Activated CD4-positive, alpha-beta T cell treated with anti-CD3 and anti-CD28 coated beads, Interleukin-10, Interleukin-2, amounts not matched to agents 100 ng/mL and 50 ng/mL, durations not matched to agents 16 hours and 8 hours (primary cell): ENCODE measurements at places on chromosomes 2 and 18.

GRCh38 chr18:43846299-43846698 lies 569.0 kb upstream of the SYT4 start:
- DNase-seq, result no peak

GRCh38 chr18:5582076-5582475 lies 38.3 kb upstream of the EPB41L3 start:
- DNase-seq, result no peak

DNA sequence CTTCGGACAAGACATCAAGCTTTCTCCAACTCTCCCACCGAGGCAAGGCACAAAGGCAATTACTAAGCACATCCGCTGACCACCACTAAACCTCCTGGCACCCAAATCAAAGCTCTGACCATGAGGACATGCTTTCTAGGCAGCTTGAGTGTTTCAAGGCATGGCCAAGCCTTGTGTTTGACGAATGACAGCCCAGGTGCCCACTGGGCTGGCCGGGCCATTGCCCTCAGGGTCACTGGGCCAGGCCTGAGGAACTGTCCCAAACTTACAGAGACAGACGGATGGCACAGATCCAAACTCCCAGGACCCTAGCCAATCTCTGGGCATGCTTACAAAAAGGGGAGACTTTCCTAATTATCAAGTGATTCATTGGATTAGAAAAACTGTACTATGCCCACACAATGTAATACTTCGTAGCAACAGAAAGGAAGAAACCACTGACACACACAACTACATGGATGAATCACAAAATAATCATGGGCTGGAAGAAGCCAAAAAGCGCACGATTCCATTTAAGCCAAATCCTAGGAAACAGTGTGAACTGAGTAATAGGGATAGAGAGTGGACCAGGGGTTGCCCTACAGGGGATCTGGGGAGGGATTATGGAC lies 20.2 kb downstream of the CRACDL start:
- no peak for DNase-seq

- DNase-seq, result no peak
Measured at GRCh38 chr18:75828379-75828778, 400.9 kb upstream of the SMIM21 start.

DNA sequence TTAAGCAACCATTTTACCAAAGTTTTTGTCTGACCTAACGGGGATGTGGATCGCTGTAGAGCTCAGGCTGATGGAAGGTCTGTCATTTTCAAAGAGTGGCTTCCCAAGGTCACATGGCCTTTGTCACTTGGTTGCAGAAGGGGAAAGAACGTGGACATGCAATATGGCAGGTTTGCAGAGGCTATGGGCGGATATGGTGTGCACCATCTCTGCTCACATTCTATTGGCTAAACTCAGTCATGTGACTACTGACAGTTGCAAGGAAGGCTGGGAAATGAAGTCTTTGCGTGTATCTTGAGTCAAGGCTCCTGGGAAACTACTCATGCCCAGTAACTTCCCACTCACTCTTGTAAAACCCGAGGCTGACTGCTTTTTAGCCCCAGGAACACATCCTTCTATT lies 96.8 kb downstream of the ST6GAL2 start:
- peak; percentile 13 for DNase-seq

- DNase-seq, result no peak
Measured at GRCh38 chr2:233829193-233830110, 24.9 kb downstream of the HJURP start.

DNA sequence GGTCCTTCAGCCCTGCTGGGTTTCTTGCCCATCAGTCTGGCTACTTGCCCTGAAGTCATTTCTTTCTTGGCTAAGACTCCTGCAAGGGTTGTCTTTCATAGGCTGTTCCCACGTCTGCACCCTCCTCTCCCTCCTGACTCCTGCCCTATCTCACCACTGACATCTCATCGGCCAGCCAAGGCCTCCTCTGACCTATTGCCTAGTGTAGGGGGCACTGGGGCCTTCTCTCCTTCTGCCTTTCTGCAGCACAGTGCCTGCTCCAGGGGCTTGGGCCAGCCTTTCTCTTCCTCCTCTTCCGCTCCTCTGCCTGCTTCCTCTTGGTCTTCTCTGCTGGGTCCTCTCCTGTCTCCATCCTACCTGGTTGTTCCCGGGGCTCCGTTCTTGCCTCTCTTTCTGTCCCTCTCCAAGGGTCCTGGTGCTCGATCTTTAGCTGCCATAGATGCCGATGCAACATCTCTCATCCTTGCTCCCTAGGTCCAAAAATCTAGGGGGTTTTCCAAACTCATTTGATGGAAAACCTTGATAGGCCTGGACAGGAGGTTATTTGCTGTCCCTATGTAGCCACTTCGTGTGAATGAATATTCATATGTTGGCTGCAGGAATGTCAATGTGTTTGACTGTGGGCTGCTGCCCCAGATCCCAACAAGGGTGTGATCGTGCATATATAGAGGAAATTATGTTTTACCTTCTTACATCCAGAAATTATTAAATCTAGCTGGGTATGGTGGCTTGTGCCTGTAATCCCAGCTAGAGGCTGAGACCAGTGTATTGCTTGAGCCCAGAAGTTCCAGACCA lies 9.7 kb upstream of the NT5DC4 start:
- DNase-seq, result no peak

GRCh38 chr2:119592436-119592835 lies 48.2 kb downstream of the CFAP221 start:
- no peak for DNase-seq

DNA sequence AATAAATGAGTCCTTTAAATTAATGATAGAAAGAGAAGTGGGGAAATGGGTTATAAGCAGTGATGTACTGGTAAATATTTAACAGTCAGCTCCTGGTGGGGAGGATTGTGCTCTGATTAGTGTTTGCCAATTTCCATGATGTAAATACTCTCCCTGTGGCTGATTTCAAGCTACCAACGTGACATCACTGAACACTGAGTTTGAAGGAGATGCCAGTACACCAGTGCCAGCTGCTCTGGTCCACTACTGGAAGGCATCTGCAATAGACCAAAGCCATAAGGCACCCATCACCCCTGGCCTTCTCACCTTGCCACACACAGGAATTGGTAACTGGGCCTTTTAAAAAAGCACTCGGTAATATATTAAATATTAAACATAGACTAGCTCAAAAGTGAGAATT lies 77.7 kb downstream of the TGOLN2 start:
- no peak for DNase-seq

- DNase-seq, result peak; percentile 75
Measured at GRCh38 chr18:59837586-59837985, 62.2 kb upstream of the PMAIP1 start.

- DNase-seq, result no peak
Measured at GRCh38 chr2:208320686-208321085, 54.6 kb downstream of the PIKFYVE start.

GRCh38 chr18:25186871-25187270 lies 165.1 kb downstream of the ZNF521 start:
- no peak for DNase-seq

- DNase-seq, result no peak
Measured at GRCh38 chr18:50311650-50312049, 24.2 kb upstream of the CXXC1 start.

- peak; percentile 12 for DNase-seq
Measured at GRCh38 chr2:177489719-177490301, 97.2 kb downstream of the AGPS start.

GRCh38 chr2:234147335-234147861 lies 96.9 kb downstream of the SPP2 start:
- peak; percentile 12 for DNase-seq

- no peak for DNase-seq
Measured at GRCh38 chr18:79855147-79855933, 57.6 kb downstream of the KCNG2 start.

DNA sequence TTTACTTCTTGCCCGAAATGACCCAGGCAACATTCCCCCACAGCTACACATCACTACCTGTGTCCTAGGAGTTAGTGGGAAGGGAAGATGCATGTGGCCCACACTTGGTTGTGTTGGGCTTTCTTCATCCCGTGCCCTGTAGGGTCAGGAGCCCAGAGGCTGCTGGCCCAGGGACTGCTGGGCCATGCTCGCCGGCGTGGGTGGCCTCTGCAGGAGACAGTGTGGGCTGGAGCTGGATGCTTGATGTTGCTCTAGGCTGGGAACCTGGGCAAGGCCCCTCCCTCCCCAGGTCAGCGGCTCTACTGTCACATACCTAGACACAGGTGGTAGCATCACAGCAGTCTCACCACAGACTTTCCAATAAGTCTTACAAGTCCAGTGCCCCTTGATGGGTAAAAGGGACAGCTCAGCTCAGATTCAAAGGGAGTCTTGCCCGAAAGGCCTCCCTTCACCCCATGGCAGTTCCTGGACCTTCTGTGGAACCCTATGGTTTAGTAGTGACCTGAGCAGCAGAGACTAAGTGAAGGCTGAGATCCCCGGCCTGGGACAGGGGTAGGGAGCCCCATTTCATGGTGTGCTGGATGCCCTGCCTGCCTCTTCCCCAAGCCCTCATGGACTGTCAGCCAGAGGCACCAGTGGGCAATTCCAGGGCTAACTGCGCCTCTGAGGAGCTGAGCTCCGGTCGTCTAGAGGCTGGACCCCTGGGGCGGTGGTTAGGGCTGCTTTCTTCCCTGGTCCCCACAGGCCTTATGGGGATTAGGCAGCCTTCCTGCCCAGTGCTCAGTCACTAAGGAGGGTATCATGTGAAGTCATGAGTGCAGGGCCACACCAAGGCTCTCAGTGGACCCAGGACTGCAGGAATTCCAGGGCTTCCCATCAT lies 45.4 kb upstream of the FAHD2A start:
- no peak for DNase-seq

DNA sequence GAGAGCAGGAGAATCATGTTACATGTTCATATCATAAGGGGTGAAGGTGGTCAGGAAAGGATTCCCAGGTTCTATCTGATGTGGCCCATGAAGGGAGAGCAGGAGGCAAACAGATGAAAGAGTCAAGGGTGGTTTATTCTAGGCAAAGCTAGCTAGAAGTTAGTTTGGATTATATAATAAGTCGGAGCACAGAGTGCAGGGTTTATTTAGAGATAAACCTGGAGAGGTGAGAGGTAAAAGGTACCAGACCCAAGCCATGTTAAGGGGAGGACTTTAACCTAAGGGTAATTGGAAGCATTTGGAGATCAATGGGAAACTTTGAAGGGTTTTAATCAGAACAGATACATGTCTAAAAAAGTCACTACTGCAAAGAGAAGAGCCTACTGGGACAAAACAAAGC lies 69.2 kb upstream of the LRATD1 start:
- DNase-seq, result no peak

- no peak for DNase-seq
Measured at GRCh38 chr18:36284268-36284667, 13.2 kb upstream of the FHOD3 start.

- DNase-seq, result no peak
Measured at GRCh38 chr2:113211226-113212105, 37.7 kb downstream of the PSD4 start.

DNA sequence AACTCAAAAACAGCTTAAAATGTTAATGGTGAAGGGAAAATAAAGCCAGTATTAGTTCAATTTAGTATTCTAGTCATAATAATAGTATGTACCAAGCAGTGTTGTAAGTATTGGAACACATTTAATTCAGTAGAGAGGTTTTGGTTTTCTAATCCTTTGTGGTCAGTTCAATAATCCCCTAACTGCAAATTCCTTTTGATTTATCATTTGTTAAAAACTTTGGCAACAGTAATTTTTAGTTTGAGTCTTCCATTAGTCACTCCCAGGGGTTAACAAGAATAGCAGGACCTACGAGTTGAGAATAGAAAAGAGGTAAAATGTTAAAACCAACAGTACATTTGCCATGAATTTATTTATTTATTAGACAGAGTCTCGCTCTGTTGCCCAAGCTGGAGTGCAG lies 10.7 kb downstream of the MRPL44 start:
- no peak for DNase-seq

DNA sequence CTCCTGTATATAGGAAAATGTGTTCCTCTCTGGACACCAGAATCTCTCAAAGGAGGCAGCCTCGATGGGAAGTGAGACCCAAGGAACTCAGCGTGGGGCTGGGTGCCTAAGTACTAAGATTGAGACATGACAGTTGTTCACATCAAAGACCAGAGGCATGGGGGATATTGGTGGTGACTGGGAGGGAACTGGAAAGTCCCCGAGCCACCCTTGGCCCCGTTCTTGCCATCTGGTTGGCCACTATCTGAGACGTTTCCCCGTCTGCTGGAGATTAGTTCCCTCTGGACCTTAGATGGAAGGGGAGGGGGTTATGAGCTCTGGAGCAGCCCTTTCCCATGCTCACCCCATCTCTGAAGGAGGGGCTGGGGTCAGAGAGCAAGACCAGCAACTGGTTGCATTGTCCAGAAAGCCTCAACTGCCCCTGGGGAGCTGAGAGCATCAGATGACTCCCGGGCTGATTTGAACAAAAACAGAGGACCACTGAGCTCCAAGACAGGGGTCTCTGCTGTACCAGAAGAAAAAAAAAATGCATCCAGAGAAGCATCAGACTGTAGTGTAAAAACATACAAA lies 11.8 kb downstream of the FBLN7 start:
- DNase-seq, result no peak

- no peak for DNase-seq
Measured at GRCh38 chr18:37694516-37694915, 128.9 kb upstream of the CELF4 start.

DNA sequence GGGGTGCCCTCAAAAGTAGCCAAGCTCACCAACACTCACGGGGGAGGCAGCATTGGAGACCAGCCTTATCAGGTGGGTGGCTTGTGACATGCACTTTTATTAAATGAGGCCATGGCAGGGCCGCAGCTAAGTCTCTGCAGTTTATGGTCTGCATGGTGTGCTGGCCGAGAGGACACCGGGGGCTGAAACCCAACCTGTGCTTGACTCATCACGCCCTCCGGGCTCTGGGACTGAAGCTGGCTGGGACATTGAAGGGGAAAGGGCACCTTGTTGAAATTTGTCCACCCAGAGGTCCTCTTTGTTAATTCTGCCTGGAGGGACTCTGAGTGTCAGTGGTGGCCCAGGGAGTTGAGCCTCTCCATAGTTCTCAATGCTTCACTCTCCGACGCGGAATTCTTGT lies 17.7 kb upstream of the NTSR2 start:
- DNase-seq, result no peak

DNA sequence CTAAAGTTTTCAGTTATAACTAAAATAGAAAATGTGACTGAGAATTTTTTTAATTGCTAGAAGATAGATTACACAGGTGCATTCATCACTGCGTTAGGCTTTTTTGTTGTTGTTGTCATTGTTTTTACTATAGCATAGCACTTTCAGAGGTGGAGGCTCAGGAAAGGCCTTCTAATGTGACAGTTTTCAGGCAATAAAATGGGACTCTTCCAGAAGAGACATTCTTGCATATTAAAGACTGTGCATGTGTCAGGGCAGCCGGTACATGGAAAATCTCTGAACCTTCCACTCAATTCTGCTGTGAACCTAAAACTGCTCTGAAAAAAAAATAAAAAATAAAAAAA lies 175.2 kb downstream of the METTL4 start:
- DNase-seq, result no peak

DNA sequence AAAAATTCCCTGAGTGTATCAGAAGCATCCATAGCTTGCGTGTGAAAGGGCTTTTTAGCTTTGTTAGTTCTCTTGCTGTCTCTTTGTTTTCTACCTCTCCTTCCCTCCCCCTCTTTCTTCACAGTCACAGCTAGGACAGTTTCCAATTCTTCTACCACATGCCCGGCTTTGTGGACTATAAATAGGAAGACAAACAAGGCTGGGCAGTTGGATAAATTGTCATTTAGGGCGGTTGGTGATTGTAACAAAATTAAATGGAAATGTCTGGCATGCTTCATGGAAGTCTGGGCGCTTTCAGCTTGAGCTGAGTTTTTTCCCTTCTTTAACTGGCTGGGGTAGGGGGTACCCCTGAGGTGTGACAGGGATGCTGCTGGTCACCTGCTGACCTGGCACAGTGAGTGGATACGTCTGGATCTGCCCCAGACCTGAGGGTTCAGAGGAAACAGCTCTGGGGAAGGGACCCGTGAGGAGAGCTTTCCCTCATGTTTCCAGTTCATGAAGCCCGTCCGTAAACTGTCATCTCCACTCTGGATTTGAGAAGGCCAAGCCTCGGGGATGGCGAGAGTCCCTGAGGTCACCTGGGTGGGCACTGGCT lies 29.0 kb upstream of the GIGYF2 start:
- no peak for DNase-seq
